ENCODE measurements at places on chromosomes 12 and 14.

DNA sequence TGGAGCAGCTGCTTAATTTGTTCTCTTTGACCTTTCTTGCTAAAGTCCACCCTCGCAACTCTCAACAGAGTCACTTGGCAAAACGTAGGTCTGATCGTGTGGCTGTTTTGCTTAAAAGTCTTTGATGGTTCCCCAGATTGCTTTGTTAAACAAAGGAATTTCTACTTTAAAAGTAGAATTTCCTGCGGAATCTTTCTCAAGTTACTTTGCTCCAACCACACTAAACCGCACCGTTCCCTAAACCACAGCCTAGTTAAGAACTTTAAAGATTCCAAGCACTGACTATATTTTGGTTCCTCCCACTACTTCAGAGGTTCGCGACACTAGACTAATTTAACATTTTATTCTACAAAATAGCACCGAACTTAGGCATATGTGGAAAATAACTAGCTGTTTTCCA is 114.8 kb upstream of the FGD4 start:
- no peak for DNase-seq

GRCh38 chr12:11673666-11674461 is 24.4 kb downstream of the ETV6 start:
- no peak for DNase-seq

GRCh38 chr12:3243376-3244084 is 166.4 kb downstream of the TSPAN9 start:
- no peak for DNase-seq

DNA sequence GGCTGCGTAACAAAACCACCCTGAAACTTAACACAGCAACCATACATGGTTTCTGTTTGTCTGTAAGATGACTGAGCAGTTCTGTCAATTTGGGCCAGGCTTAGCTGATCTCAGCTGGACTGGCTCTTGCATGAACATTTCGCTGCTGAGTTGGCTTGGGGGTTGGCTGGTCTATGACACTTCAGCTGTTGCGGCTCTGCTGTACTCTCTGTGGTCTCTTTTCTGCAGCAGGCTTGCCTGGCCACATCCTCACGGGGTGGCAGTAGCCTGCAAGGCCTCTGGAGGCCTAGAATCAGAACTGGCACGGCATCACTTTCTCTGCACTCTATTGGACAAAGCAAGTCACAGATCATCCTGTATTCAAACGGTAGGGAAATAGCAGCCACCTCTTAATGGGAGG is 216.2 kb downstream of the BCL11B start:
- no peak for DNase-seq

GRCh38 chr12:120473807-120474615 is 4.5 kb upstream of the SRSF9 start:
- DNase-seq, result no peak

DNA sequence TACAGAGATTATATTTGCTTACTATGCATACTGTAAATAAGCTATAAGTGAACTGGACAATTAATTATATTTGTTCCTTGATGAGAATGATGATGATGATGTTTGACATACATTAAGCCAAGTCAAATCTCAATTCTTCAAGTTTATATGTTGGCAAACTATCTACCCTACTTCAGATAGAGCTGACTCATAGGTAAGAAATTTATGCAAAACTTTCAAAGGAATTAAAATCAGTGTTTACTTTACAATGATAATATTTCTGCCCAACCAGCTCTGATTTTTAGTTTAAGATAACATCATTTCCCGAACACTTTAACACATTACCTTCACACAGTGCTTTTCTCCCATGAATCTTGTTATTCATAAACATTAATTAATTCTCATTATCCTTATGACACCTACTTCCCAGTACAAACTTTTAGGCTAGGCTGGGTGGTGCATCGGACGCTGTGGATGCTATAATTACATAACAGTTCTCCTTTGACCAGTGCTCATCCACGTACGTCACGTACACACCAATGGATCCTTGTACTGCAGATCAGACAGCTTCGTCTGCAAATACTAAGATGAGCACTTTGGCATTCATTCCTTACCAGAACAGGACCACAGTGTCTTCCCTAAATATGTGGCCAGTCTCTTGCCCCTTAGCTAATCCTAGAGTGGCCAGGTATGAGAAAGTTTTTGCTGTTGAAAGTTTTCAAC is 18.3 kb downstream of the BMP4 start:
- no peak for DNase-seq

GRCh38 chr12:99092100-99092851 is 447.2 kb downstream of the APAF1 start:
- DNase-seq, result no peak

- DNase-seq, result no peak
Observed at GRCh38 chr12:122839907-122840554, 4.8 kb downstream of the HIP1R start.

DNA sequence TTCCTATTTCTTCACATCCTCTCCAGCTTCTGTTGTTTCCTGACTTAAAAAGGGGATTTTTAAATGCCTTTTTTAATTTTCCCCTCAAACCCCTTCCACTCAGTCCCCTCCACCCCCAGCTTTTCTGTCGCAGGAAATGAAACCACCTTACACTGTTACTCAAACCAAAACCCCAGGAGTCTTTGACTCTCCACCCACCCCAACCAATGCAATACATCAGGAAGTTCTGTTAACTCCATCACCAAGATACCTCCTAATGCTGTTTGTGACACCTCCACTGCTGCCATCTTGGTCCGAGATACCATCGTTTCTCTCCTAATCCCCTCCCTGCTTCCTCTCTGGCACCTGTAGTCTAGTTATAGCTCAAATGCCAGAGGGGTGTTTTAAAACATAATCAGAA is 25.4 kb upstream of the CPM start:
- no peak for DNase-seq

DNA sequence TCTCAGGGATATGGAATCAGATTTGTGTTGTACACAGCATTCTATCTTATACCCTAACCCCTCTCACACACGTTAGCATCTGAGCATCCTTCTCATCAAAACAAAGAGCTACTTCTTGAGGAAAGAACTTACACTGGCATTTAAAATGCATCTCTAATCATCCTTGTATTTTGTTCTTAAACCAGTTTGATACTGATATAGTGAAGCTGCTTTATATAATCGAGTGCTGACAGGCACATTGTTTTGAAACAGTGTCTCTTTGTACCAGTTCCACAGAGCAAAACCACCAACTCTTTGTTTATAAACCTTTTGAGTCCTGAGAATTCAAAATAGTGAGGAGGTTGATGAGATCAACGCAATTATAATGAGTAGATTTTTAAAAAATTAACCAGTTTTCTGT is 8.8 kb downstream of the GPR33 start:
- no peak for DNase-seq

DNA sequence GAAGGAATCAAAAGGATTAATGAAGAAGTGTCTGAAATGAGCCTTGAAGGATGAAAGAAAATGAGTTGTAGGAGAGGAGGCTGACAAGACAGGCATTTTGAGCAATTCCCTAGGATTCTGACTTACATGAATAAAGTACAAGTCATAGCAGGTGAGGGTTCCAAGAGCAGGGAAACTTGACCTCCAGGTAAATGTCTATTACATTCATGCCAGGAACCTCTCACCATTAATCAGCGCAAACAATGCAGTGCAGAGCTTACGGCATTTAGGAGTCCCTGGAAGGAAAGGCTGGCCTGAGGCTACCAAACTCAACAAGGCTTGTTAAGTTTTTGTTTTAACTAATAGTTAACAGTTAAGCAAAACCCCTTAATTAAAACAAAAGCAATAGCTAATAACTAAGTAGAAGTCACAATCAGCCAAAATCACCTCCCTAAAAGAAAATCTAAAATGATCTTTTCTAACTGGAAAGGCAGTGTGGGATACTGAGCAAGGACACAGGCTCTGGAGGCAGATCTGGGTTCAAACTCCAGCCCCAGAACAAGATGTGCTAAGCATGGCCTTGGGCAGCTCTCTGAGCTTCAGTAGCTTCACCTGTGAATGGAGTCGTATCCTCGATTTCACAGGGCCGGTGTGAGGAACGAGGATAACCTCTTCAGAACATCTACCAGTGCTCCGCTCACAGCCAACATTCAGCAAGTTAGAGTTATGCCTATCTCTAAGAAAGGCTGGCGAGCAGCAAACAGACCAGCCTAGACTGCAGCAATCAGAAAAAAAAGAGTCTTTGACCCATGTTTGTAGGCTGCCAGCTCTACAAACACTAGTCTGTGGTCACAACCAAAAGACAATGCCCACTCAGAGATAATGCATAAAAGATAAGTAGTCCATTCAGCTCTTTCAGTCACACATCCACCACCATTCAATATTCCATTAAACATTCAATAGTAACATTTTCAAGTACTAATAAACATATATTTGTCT is 16.9 kb downstream of the PPTC7 start:
- DNase-seq, result no peak

DNA sequence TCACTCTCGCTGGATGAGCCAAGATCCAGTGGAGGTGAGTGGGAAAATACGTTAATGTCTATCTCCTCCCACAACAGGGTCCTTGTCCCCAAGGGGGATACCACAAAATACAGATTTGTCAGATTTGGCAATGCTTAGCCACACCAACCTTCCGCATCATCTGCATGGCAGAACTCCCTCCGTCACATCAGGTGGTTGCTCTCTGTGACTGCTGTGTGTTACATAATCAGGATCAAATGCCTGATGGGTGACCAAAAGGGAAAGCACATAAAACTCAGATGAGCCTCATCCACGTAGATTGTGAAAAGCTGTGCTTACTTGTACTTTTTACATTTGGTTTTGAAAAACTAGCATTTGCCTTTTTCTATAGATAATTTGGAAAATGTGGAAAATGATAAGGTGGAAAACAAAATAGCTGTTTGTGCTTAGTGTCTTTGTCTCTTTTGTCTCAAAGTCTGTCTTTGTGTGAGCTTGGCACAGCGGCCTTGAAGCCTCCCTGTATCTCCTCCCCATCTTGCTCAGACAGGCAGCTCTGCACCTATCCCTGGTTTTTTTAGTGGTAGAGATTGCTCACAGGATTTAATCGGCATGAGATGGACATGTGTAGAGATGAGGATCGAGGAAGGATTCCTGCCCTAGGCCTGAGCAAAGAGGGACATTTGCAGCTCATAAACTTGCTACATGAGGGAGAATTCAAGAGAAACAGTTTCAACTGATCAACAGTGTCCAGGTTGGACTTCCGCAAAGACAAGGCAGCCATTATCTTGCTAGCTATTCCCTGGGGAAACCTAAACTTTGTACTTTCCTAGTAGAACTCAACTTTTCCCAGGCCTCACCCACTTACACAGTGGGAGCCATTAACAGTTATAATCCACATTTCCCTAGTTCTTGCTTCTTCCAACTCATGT is 3.6 kb upstream of the FGF6 start:
- DNase-seq, result no peak

GRCh38 chr12:119594772-119595445 is 1.3 kb downstream of the TMEM233 start:
- DNase-seq, result no peak

DNA sequence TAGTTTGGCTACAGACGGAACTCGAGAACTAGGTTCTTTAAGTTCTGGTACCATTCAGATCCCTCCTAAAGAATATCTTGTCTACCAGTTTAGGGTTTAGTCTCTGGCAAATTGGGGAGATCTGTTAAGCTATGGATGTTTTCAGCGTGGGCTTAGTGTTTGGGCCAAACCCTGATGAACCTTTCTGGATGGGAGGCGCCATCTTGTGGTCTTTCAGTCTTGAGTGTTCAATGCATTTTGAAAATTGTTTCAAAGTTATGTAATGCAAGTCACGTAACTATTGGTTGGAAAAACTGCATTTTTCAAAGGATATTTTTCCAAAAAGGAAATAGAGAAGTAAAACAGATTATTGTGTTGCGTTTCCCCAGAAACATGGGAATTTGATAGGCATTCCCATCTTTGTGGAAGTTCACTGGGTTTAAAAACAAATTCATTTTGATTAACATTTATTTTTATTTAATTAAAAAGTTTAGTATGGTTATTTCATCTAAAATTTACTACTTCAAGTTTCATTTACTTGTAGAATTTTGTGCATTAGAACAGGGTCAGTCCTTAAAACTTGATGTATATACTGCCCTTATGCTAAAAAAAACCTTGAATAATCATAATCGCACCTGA is 169.0 kb downstream of the PRIMA1 start:
- peak; percentile 35 for DNase-seq

GRCh38 chr12:47795814-47796411 is 22.9 kb downstream of the SLC48A1 start:
- no peak for DNase-seq

DNA sequence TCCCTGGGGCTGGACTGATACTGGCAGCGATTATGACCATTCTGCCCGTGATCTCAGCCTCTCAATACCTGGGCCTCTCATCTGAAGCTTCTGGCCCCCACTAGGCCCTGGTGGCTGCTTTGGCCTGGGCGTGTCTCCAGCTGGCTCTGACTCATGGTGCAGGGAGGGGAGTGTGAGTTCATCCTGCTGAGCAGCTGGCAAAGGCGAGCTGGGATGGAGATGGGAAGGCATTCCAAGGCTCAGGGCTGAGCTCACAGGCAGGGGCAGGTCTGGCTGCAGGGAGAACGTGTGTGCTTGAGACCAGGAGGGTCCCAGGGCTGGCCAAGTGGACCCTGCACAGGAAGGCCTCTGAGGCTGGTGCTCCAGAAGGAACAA is 221.8 kb downstream of the TMEM121 start:
- DNase-seq, result no peak

DNA sequence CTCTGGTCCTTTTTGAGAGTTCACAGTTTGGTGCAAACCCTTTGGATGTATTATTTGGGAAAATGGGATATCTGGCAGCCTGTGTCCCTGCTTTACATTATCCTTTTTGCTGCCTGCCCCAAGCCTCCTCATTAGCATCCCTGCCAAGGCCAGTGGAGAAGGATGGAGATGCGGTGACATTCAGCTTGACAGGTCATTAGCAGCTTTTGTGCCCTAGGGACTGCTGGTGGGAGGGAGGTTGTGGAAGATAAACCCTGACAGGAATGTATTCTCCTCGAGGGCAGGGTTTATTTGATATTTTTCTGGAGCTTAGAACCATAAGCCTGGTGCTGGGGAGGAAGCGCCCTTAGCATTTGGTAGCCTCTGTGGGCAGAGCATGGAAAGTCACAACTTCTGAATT is 49.3 kb downstream of the PTPN11 start:
- no peak for DNase-seq

DNA sequence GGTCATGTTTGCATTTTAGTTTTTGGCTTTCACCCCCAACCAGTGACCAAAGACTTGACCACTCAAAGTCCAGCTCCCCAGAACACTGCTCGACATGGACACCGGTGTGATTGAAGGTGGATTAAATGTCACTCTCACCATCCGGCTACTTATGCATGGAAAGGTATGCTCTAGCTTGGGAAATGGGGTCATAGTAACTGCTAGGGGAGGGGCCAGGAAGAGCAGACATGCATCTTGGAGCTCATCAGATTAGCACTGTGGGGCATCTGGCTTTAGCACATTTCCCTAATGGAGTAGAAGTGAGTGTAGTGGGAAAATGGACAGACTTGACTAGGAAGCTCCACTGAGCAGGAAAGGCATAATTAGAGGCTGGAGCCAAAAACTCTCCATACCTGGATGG is 2.8 kb downstream of the PCBP2 start:
- DNase-seq, result no peak

GRCh38 chr14:24279301-24280186 is 8.1 kb upstream of the RABGGTA start:
- DNase-seq, result no peak

- DNase-seq, result no peak
Observed at GRCh38 chr14:33402604-33403003, 463.9 kb downstream of the NPAS3 start.

GRCh38 chr14:54776361-54777001 is 126.1 kb downstream of the GCH1 start:
- DNase-seq, result no peak

GRCh38 chr12:7219599-7220243 is 30.2 kb downstream of the PEX5 start:
- peak; percentile 67 for DNase-seq

GRCh38 chr12:132886529-132887477 is 602 bp downstream of the CHFR start:
- DNase-seq, result peak; percentile 11

- no peak for DNase-seq
Observed at GRCh38 chr12:128872303-128872702, 19.0 kb downstream of the GLT1D1 start.

Measured in muscle of arm (tissue), 14 donors.